ENCODE measurements at places on chromosomes 13 and 19.

GRCh38 chr13:99434258-99434788 is 66.9 kb upstream of the TM9SF2 start:
- no peak for DNase-seq

- no peak for DNase-seq
Measured at GRCh38 chr13:23735329-23735728, 153.9 kb downstream of the MIPEP start.

- no peak for DNase-seq
Measured at GRCh38 chr19:38736036-38736412, 8.2 kb downstream of the CAPN12 start.

- peak; percentile 61 for DNase-seq
Measured at GRCh38 chr19:17327654-17328516, 6.8 kb downstream of the ANO8 start.

GRCh38 chr19:41528106-41528505 is 47.9 kb upstream of the CEACAM21 start:
- DNase-seq: no peak

DNA sequence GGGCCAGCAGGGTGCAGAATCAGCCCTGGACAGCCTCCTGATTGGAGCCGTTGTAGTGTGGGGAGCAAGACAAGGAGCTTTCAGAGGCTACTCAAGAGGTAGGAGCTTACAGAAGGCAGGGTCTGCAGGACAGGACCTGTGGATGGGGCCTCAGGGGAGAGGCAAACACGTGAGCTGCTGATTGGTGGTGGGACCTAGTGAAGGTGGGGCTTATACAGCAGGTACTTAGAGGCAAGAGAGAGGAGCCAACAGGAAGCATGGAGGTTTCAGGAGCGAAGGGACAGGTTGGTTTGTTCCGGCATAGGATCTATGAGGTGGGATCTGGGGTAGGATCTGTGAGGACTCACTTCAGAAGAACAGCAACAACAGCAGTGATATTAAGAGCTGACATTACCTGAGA is 32.4 kb downstream of the ZSWIM4 start:
- no peak for DNase-seq
